ENCODE measurements at places on chromosomes 12 and 14. TPM values are rescaled to one million over a fixed set of nuclear protein-coding genes. Genes with fewer than 3 reads are reported as not detected.

GNB3 gene
- not detected for polyA plus RNA-seq

RPS6KL1 gene
- polyA plus RNA-seq: 3.6 TPM

TEX22 gene
- not detected for polyA plus RNA-seq

AP1G2 gene
- 67.8 TPM for polyA plus RNA-seq

TMEM132D gene
- polyA plus RNA-seq: not detected

PABPN1 gene
- 88.5 TPM for polyA plus RNA-seq

TPH2 gene
- polyA plus RNA-seq: not detected

NRL gene
- 3.0 TPM for polyA plus RNA-seq

ZNF84 gene
- polyA plus RNA-seq: 18.2 TPM

MRPL52 gene
- polyA plus RNA-seq: 120 TPM

TOGARAM1 gene
- polyA plus RNA-seq: 7.6 TPM

GRCh38 chr14:106694638-106695393, 1168.4 kb downstream of the TMEM121 start:
- H3K27me3 ChIP-seq: no peaks in the 10 kb centered on the region
- DNase-seq: peak; percentile 54
- no peak overlapping the region for H3K27ac ChIP-seq
- no peak overlapping the region for H3K4me3 ChIP-seq

GRCh38 chr12:47411966-47412365, 293.9 kb downstream of the RPAP3 start:
- no peak for DNase-seq
- no peaks in the 10 kb centered on the region for H3K27me3 ChIP-seq
- H3K27ac ChIP-seq: peak overlapping the region; percentile 10
- H3K4me1 ChIP-seq: peaks cover 76% of the 10 kb centered on the region
- no peaks in the 10 kb centered on the region for H3K36me3 ChIP-seq

DNA sequence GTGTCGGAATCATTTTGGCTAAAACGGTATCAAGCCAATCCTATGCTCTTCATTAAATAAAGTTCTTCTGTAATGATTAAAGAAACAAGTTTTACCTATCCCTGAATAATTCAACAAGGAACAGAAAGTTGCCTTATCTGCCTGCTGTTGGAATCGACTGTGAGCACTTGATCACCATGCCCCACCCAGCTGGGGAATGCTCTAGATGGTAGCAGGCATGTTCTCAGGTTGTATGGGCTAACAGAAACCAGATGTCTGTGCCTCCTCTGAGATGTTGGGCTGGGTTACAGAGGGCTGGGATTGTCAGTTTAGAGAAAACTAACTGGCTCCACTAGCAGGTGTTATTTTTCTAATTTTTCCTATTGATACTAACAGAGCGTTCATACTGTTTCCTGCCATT, 28.9 kb downstream of the RTRAF start:
- no peak overlapping the region for H3K27ac ChIP-seq
- peaks cover 15% of the 10 kb centered on the region for H3K27me3 ChIP-seq
- H3K36me3 ChIP-seq: no peaks in the 10 kb centered on the region
- H3K4me1 ChIP-seq: peaks cover 30% of the 10 kb centered on the region
- no peak overlapping the region for H3K4me3 ChIP-seq
- DNase-seq: no peak

GRCh38 chr12:31989571-31990362, 30.6 kb downstream of the RESF1 start:
- no peak for DNase-seq
- H3K4me3 ChIP-seq: no peak overlapping the region
- H3K4me1 ChIP-seq: peaks cover 38% of the 10 kb centered on the region
- peak overlapping the region; percentile 60 for H3K27ac ChIP-seq
- no peaks in the 10 kb centered on the region for H3K27me3 ChIP-seq

DNA sequence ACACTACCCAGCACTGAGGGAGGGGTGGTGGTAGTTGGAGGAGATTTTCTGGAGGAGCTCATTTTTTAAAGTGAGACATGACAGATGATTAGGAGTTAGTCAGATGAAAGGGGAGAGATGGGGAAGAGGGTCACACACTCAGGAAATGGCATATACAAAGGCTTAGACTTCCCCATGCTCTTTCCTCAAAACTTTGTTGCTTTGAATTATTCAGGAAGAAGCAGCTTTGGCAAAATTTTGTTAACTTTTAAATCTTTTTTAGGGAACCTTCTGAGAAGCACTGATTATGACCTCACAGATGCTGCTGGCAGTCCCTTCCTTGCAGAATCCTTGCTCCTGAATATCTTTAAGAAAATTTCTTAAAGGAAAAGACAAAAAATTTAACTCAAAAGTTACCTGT, 19.8 kb downstream of the ALDH6A1 start:
- H3K27ac ChIP-seq: no peak overlapping the region
- H3K27me3 ChIP-seq: no peaks in the 10 kb centered on the region
- H3K4me1 ChIP-seq: no peaks in the 10 kb centered on the region
- H3K36me3 ChIP-seq: no peaks in the 10 kb centered on the region
- DNase-seq: no peak

DNA sequence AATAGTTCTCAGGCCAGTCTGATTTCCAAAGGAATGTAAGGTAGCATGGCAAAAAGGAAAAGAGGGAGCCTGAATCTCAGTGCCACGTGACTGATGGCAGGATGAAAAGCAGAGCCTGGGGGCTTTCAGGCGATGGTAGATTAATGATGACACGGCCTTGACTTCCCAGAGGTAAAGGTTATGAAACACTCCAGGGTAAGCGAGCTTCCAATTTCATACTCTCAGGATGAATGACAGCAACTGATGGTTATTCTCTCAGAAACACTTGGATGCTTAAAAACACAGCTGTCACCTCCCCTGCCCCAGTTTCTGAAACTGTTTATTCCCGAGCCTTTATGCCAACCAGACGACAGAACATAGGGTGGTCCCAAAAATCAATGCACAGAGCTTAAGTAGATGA, 28.8 kb downstream of the GDF11 start:
- no peak for DNase-seq
- no peaks in the 10 kb centered on the region for H3K36me3 ChIP-seq
- H3K4me1 ChIP-seq: peaks cover 25% of the 10 kb centered on the region
- H3K27me3 ChIP-seq: no peaks in the 10 kb centered on the region

GRCh38 chr12:88227263-88227662, 85.2 kb downstream of the TMTC3 start:
- peaks cover 4% of the 10 kb centered on the region for H3K4me1 ChIP-seq
- no peak for DNase-seq
- no peaks in the 10 kb centered on the region for H3K27me3 ChIP-seq
- no peak overlapping the region for H3K4me3 ChIP-seq
- no peak overlapping the region for H3K27ac ChIP-seq

GRCh38 chr12:2944401-2945047, 14.7 kb upstream of the TEAD4 start:
- DNase-seq: peak; percentile 41
- no peak overlapping the region for H3K4me3 ChIP-seq
- peak overlapping the region; percentile 34 for H3K27ac ChIP-seq
- H3K36me3 ChIP-seq: no peaks in the 10 kb centered on the region
- H3K4me1 ChIP-seq: no peaks in the 10 kb centered on the region
- peaks cover 4% of the 10 kb centered on the region for H3K27me3 ChIP-seq

- no peaks in the 10 kb centered on the region for H3K27me3 ChIP-seq
- no peak for DNase-seq
- no peak overlapping the region for H3K27ac ChIP-seq
Observed at GRCh38 chr14:66758031-66758613, 250.2 kb downstream of the GPHN start.

DNA sequence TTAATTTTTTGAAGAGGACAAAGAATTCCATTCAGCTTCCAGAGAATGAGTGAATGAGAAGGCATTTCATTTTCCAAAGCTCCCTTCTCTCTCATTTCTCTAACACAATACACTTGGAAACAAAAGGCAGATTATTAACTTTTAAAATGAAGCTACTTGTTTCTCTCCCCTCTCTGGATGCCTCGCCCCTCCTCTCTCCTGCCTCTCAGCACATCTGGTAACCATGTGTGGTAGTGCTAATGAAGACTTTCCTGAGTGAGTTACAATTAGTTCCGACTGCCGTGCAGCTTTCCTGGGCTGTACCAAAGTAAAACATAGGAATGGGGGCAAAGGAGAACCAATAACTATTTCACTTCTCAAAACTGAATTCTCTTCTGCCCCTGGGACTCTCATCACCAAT, 84.7 kb upstream of the SOX5 start:
- no peak for DNase-seq
- H3K4me1 ChIP-seq: no peaks in the 10 kb centered on the region
- H3K36me3 ChIP-seq: no peaks in the 10 kb centered on the region
- no peak overlapping the region for H3K4me3 ChIP-seq

DNA sequence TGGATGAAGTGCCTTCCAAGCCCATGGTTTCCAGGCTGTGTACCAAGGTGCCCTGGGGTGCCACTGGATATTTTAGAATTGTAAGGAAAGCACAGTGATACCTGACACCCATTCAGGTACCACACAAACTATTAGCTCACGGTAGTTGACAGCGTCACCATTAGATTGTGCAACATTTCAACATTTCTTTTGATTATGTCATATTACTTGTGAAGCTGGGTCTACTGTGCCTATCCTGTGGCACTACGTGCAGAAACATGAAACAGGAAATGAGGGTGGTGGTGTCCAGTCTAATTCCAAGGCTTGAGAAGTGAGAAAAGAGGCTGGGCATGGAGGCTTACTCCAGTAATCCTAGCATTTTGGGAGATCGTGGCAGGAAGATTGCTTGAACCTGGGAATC, 75.5 kb upstream of the CPM start:
- no peak overlapping the region for H3K4me3 ChIP-seq
- H3K4me1 ChIP-seq: no peaks in the 10 kb centered on the region
- H3K36me3 ChIP-seq: no peaks in the 10 kb centered on the region
- no peak for DNase-seq
- peaks cover 6% of the 10 kb centered on the region for H3K27me3 ChIP-seq

DNA sequence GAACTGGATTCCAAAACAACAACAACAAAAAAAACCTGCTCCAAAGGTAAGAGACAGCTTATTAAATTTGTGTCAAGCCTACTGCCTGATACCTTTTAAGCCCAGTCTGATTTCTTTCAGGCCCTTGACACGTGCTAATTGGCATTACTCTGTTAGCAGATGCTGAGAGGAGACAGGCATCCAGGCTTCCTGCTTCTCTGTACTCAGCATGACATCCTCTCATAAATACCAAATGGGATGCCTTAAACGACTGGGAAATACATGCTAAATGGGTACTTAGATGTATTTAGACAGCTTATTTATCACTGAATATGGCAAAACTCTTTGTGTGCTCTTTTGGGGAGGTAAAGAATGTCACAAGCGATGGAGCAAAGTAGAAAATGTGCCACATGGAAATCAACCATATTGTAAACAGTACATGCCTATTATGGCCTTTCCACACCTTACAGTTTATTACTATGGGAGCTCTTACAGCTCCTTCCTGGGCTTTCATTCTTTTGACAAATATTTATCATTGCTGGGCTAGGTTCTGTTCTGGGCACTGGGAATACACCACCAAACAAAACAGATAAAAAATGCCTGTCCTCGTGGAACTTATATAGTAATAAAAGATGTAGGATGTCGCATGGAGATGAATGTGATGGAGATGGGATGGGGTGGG, 11.5 kb upstream of the PCED1B start:
- no peak overlapping the region for H3K27ac ChIP-seq
- no peaks in the 10 kb centered on the region for H3K4me1 ChIP-seq
- no peaks in the 10 kb centered on the region for H3K27me3 ChIP-seq

DNA sequence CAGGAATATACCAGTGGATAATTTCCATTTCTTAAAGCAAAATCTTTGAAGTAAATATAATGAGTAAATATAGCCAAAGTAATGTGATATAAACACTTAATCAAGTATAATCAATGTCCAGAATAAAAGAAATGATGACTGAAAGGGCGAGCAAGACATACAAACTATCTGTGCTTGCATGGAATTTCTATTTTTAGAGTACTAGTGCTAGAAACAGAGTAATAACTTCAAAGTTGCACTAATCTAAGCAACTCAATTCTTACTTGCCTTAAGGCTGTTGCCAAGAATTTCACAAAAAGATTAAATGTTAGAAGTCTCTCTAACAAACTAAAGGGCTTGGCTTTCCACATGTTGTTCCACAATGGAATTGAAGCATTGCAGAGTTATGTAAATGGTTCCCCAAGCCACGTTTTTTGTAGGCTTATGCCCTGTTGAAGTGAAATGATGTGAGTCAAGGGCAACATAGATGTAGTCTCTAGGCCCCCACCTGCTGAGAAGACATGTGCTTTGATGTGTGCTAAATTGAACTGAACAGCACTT, 175.0 kb upstream of the LMNTD1 start:
- DNase-seq: no peak
- H3K4me1 ChIP-seq: no peaks in the 10 kb centered on the region
- H3K4me3 ChIP-seq: no peak overlapping the region
- no peaks in the 10 kb centered on the region for H3K36me3 ChIP-seq
- H3K27ac ChIP-seq: no peak overlapping the region

DNA sequence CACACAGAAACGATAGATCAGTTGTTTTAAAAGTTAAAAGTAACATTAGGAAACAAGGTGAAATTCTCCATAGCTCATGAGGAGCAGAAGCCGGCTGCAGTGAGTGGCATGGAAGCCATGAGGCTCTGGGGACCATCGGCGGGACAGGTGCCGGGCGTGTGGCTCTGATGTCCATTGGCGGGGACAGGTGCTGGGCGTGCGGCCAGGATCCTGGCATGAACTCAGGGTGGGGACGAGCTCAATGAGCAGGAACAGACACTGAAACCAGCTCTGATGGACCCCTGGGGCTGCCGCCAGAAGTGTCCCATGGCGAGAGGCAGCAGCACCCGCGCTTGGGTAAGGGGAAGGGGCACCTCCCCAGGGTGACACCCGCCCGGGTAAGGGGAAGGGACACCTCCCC, 75.1 kb downstream of the NOC4L start:
- H3K4me3 ChIP-seq: no peak overlapping the region
- H3K27ac ChIP-seq: no peak overlapping the region
- H3K27me3 ChIP-seq: peaks cover 36% of the 10 kb centered on the region
- H3K4me1 ChIP-seq: peaks cover 17% of the 10 kb centered on the region
- no peak for DNase-seq

- H3K27me3 ChIP-seq: no peaks in the 10 kb centered on the region
- no peaks in the 10 kb centered on the region for H3K36me3 ChIP-seq
- H3K4me1 ChIP-seq: no peaks in the 10 kb centered on the region
- H3K27ac ChIP-seq: no peak overlapping the region
- DNase-seq: no peak
Observed at GRCh38 chr12:2561367-2561766, 233.4 kb upstream of the FKBP4 start.

DNA sequence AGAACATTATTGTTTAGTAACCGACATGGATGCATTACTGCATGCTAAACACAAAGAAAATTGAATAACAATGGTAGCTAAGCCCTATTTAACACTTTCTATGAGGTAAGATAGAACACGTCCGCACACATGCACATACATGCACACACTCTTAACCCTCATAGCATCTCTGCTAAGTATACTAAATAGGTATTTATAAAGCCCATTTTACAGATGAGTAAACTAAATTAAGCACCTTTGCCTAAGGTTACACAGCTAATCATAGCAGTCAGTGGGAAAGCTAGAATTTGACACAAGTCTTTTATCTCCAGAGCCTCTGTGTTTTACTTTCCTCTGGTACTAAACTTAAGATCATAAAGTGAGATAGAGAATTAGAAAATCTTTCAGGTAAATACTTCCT, 435.0 kb downstream of the EGLN3 start:
- H3K4me3 ChIP-seq: no peak overlapping the region
- no peak overlapping the region for H3K27ac ChIP-seq

- H3K27ac ChIP-seq: peak overlapping the region; percentile 36
- DNase-seq: no peak
- H3K27me3 ChIP-seq: no peaks in the 10 kb centered on the region
- no peak overlapping the region for H3K4me3 ChIP-seq
- H3K4me1 ChIP-seq: peaks cover 22% of the 10 kb centered on the region
Observed at GRCh38 chr12:116598311-116599284, 39.4 kb downstream of the MAP1LC3B2 start.

- DNase-seq: no peak
- H3K36me3 ChIP-seq: no peaks in the 10 kb centered on the region
- peaks cover 8% of the 10 kb centered on the region for H3K4me1 ChIP-seq
- H3K4me3 ChIP-seq: no peak overlapping the region
- H3K27me3 ChIP-seq: peaks cover 74% of the 10 kb centered on the region
- H3K27ac ChIP-seq: no peak overlapping the region
Observed at GRCh38 chr12:119589634-119590033, 3.9 kb upstream of the TMEM233 start.
